ENCODE measurements at places on chromosomes 6 and 20.

- no peak for DNase-seq
Observed at GRCh38 chr6:78427386-78427785, 440.0 kb upstream of the IRAK1BP1 start.

DNA sequence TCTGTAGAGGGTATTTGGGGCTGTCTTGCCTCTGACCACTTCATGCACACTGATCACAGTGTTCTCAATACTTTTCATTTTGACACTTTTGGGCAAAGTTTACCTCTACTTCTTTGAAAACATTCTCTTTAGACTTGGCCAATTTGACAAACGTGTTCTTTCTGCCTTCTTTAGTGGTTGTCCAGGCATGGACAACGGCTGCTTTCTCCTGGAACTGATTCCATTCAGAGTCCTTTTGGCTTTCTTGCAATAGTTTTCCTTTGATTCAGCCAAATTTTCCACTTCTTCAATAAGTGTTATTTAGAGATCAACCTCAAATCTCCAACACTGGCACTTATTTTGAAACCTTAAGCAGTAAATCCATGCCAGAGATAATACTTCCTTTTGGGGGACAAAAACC is 6.7 kb upstream of the CST9 start:
- no peak for DNase-seq

GRCh38 chr20:48339190-48339985 is 488.4 kb downstream of the PREX1 start:
- DNase-seq: no peak

DNA sequence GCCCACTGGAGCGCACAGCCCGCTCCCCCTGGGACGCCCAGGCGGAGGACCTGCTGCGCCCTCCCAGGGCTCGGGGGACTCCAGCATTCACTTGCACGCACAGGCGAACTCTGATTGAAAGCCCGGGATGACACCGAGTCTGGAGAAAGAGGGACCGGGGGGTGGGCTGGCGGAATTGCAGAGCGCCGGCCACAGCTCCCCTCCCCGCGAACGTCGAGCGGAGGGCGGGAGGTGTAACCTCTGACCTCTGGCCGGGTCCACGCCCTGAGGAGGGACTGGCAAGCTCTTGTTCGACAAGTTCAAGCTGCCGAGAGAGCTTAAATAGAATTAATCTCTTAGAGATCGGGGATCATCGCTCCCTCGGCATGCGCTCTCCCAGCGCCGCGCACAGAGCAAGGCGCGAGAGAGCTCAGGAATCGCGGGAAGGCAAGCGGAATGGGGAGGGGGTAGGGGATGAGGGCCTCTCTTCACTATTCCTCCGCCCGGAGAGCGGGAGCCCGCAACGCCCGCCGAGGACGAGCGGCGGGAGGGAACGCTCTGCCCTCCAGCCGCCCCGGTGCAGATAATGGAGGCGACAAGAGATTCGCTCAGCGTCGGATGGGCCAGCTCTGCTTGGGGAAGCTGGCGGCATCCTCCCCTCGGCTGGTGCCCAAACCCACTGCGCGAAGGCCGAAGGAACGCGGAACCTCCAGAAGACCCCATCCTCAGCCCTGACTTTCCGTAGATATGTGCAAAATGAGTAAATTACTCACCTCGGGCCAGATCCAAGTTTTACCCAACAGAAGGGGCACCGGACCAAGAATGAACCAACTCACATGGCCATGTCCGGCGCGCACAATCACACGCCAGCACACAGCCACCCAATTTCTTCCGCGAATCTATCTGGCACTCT is 761 bp upstream of the NR2E1 start:
- no peak for DNase-seq

DNA sequence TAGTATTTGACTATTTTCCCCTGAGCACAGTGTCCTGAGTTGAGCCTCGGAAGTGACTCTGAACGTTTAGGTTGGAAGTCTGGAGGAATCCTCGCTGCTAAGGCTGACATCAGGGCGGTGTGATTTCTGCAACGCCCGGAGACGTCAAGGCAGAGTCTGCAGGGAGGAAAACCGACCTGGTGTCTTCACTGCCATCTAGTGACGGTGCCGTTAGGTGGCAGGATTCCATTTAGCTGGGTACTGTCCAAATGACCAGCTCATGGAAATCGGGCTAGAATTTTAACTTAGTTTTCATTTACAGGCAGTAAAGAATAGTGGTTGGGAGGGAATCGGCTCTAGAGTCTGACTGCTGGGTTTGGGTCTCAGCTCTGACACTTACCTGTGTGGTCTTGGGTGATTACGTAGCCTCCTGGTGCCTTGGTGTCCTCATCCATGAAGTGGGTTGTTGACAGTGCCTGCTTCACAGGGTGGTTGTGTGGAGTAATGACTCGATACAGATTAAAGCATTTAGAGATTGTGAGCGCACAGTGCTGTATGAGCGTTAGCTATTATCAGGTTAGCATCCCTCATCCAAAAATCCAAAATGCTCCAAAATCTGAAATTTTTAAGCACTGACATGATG is 35.0 kb downstream of the FOXF2 start:
- DNase-seq: no peak

DNA sequence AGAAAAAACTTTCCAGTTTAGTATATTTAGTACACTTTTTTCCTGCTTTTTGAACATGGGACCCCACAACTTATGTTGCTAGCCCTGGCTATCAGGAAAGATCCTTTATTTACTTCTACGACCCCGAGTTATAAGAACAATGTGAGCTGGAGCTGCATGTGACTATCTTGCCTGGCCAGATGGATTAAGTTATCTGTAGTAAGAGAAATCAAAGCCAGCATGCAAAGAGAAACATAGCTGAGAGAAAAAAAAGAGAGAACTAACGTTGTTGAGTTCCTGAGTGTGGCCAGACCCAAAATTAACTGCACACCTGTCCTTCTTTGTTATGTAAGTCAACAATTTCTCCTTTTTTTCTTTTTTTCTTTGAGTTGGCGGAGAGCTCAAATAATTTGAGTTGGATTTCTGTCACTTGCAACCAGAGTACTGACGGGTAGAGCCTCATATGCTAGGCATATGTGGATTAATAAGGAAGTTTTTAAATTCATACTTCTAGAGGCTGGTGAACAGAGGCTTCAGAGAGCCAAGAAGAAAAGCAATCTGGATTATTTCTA is 219.5 kb downstream of the HACE1 start:
- DNase-seq: no peak

GRCh38 chr20:50247196-50248094 is 56.8 kb downstream of the CEBPB start:
- no peak for DNase-seq

DNA sequence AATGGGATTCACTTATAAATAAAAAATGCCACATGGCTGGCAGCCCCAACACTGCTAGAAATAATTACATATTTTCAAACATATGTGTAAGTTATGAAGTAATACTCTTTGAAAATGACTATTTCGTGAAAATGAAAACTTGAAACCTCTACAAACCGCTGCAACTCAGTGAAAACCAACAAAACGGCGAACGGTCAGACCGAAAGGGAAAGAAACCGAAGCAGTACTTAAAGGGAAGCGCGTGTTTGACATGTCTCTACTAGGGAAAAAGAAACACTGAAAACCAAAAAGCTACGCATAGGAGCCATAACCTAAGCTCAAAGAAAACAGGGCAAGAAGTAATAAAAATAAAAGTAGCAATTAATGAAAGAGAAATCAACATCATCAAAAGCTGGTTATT is 121.0 kb upstream of the GGTLC1 start:
- no peak for DNase-seq

Measured in stimulated activated CD8-positive, alpha-beta memory T cell treated with anti-CD3 and anti-CD28 coated beads, Interleukin-2, amount 100 ng/mL, for 1 hour (primary cell).